H7 (cell line): ENCODE measurements at places on chromosomes 1 and 21.

DNA sequence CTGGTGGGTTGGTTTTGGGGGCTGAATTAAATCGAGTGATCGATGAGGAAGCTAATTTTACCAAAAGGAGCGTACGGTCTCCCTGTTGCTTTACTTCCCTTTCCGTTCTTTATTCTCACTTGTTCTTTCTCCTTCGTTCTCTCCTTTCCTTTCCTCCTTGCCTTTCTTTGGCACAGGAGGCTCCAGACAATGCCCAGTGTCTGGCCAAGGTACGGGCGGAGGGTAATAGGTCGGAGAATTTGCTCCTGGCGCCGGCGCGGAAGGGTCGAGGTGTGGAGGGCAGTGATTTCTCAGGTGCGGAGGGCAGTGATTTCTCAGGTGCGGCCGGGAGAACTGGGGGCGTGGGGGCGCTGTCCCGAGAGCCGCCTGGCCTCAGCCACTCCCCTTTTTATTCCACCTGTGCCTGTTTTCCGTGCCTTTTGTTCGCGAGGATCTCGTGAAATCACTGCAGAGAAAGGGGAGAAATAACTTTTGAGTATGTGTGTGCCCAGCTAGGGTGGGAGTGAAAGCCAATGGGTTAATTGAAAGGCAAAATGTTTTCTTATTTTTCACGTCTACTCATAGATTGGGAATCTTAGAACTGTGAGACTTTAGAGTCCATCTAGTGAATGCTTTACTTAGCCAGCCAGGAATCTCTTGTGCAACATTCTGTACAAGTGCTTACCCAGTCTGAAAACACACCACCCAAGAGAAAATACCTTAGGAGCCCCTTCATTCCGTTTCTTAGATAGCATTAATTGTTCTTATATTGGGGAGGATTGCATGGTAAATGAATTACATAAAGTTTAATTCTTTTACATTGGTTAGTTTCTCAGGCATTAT is 1.3 kb downstream of the FNBP1L start:
- peak; percentile 76 for DNase-seq

DNA sequence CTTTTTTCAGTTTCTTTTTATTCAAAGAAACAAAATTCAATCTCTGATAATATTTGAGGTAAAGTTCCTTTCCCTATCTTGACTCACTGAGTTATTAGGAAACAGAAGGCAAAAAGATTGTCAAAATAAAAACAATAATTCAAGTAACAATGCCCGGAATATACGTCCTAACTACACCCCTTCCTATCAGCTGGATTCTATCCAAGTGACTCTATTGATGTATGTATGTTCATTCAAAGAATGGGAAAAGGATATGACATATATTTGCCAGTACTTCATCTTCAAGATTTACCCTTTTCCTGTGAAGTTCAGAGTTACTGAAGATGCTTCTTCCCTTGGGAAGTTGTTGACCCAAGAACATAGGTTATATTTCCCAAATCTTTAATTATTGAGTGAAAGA is 13.7 kb downstream of the SPRTN start:
- DNase-seq = no peak

- DNase-seq = no peak
Measured at GRCh38 chr1:206066479-206067171, 13.7 kb downstream of the RHEX start.

GRCh38 chr1:21391497-21391896 is 48.4 kb upstream of the NBPF3 start:
- DNase-seq = no peak

- no peak for DNase-seq
Measured at GRCh38 chr1:71587961-71588360, 507.1 kb upstream of the ZRANB2 start.
